ENCODE measurements at places on chromosomes 16 and 17.

GRCh38 chr17:34644941-34645550, 65.7 kb downstream of the TMEM132E start:
- DNase-seq, result no peak

DNA sequence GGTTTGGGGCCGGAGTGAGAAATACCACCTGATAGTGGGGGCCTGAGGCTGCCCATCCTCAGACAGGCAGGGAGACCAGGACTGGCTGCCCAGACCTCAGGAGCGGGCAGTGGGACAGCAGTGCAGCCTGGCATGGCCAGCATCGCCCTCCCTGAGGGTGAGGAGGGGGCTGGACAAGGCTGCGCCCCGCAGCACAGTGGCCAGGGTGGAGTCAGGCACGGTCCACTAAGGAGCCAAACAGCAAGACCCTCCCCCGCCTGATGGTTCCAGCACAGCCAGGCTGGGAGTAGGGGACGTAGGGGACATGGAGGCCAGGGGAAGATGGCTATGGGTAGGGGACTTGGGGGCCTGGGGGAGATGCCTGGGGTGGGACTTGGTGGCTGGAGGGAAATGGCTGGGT, 3.3 kb downstream of the ZNF598 start:
- DNase-seq, result no peak

DNA sequence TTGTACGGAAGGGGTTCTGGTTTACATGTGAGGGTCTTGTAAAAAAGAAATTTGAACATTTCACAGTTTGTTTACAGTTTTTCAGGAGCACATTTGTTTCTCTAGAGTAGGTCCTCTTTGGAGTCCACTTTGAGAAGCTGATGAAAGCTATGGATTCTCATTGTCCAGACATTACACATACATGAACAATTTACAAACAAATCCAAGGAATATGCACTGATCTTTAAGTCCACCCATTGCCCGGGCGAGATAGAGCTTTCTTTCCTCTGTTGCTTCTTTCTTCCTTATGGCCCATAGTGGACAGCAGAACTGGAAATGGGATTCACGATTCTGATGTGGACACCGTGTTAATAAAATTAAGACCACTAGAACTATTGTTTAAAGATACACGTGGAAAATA, 1.9 kb downstream of the DCAF7 start:
- DNase-seq, result no peak

- no peak for DNase-seq
Measured at GRCh38 chr17:45296003-45296832, 20.6 kb downstream of the MAP3K14 start.

- no peak for DNase-seq
Measured at GRCh38 chr16:81641395-81642106, 137.5 kb upstream of the PLCG2 start.

DNA sequence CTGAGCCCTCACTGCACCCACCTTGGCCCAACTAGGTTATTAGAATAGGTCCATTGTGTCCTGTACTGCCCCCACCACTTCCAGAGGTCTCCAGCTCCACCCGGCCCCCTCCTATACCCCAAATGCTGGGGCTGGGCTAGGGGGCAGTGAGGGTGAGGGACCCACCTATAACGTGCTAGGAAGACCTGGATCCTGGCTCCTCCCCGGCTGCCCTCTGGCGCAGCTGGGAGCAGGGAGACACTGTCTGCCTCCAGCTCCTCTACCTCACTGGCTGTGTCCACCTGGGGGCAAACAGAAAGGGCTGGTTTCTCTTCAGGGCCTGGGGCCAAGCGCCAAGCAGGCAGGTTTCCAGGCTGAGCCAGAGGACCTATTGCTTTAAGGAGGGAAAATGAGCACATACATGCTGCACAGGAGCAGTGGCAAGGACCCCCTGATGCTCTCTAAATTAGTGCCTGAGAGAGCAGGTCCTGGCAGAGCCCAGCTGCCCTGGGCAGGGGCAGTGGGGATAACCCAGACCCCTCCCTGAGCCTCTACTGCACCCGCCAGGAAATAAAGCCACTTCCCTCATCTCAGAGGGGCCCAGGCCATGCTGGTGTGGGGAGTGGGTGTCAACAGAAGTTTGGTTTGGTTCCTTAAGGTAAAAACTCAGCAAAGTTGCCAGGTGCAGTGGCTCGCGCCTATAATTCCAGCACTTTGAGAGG, 12.2 kb downstream of the TSPOAP1 start:
- peak; percentile 7 for DNase-seq

GRCh38 chr16:10490141-10490540, 90.3 kb downstream of the EMP2 start:
- DNase-seq, result no peak

DNA sequence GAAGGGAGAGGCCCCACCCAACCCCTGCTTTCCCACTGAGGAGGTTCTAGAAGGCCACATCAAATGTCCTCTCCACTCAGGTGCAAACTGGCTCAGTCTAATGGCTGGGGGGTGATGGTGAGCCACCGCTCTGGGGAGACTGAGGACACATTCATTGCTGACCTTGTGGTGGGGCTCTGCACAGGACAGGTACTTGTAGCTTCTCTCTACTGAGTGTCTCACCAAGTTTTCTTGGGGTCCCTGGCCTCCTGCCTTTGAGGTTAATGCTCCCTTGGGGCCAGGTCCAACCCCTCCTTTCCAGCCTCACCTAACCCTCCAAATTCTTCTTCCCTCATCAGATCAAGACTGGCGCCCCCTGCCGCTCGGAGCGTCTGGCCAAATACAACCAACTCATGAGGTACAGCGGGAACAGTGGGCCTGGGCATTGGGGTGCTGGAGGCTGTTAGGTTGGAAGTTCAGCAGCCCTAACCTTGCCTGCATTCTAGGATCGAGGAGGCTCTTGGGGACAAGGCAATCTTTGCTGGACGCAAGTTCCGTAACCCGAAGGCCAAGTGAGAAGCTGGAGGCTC, 5.7 kb downstream of the ENO3 start:
- DNase-seq, result no peak

DNA sequence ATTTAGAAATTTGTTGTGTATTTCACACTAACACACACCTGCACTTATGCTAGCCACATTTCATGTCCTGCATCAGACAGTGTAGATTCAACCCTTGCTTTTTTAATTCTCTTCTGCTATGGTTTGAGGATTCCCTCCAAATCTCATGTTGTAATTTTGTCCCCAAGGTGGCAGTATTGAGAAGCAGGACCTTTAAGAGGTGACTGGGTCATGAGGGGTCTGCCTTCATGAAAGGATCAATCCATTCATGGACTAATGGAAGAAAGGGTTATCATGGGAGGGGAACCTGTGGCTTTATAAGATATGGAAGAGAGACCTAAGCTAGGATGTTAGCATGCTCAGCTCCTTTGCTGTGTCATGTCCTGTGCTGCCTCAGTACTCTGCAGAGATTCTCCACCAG, 1032.2 kb downstream of the CDH11 start:
- DNase-seq, result no peak

DNA sequence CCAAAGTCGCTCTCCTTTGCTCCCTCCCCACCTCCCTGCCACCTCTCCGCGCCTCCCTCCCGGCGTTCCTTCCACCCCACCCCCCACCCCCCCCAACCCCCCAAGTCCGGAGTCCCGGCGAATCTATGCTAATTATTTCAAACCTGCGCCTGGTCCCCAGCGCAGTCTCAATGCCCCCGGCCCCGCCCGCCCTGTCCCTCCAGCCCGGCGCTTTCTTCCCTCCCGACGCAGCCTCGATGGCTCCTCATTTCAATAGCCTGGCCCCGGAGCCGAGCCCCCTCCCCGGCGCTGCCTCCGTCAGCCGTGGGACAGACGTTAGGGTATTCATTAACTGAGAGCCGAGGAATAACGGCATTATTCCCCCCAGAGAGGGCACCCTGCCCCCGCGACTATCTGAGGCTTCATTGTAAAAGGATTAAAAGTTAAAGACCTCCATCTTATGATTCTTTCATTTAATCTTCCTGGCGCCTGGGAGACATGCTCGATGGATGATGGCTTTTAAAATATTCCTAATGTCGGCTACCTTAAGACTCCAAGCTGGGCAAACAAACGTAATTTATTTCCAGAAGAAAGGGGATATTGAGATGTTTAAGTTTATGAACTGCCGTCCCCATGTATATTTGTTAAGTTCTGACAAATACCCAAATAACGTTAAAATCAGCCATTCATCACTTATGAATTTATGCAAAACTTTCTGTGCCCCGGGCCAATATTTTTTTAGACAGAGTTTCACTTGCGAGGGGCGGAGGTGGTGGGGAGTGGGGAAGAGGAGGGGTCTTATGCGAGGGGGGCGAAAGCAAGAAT, 3.4 kb downstream of the NOG start:
- DNase-seq, result no peak

DNA sequence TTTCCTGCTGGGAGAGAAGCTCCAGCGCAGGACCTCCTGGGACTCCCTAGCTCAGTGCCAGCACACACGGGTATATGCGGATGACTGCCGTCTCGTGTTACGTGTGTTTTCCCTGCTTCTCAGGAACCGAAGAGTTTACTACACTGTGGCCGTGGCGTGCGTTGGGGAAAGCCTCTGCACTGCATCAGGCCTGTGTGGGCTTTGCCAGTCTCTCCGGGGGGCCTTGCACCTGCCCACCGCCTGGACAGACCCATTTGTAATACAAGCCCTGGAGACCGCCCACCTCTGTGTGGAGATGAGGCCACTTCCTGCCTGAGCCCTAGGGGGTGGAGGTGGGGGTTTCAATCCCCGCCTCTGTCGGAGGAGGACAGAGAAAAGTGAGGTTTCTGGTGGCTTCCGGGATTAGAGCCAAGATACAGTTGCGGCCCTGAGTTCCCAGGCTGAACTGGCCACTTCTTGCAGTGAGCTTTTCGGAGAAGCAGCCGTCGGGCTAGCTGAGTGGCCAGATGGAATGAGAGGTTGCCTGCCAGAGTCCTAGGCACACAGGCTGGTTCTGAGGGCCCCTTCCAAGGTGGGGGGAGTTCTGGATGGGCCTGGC, 43.4 kb upstream of the GSE1 start:
- no peak for DNase-seq

DNA sequence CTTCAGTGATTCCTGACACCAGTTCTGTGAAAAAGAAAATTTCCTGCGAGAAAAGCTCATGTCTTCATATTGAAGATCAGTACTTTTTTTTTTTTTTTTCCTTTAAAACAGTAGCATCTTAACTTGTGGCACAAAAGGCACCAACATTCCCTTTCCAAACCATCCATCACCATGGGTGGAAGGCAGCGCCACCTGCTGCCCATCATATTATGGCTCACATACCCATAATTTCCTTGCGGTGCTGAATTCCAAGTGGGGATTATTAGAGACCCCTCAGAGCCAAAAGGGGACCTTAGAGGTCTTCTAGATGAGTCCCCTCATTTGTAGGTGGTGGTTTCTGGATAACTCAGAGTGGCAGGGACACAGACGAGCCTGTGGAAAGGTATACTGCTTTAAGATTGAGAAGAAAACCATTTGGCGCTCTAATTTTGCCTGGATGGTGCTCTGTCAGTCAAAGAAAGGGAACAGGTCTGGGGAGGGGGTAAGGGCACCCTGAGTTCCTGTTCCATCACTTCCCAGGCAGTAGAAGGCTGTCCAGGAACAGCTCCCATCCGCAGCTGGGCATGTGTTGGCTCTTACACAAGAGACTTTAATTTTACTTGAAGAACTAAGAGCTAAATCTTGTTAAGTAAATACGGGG, 7.9 kb upstream of the SOST start:
- no peak for DNase-seq

GRCh38 chr17:74417178-74418045, 14.5 kb upstream of the GPRC5C start:
- no peak for DNase-seq

DNA sequence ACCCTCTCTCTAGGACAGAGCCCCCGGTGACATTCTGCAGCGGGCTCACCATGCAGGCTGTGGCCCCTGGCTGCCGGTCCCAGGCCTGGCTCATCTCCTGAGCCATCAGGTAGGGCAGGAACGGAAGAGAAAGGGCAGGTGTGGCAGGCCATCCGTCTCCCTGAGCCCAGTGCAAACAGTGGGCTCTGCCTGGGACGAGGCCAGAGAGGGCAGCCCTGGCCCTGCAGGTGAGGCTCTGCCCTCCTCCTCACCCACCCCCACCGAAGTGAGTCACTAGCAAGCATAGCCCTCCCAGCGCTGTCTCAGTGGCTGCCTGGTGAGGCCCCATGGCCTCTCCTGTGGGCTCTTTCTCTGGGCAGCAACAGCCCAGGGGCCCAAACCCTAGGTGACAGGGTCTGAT, 14.5 kb downstream of the OTOP3 start:
- no peak for DNase-seq

DNA sequence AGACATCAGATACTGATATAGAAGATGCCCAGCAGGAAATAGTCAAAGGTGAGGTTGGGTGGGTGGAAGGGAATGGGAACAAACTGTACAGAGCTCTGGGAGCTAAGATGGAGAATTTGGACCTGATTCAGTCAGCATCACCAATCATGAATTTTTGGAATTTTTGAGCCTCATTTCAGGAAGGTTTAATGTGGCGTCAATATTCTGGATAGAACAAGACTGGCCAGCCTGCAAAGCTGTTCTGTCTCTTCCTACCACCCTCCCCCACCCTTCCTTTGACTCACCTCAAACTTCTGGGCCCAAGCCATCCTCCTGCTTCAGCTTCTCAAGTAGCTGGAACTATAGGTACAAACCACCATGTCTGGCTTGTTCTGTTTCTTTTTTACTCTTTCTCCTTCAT, 32.6 kb downstream of the CTCF start:
- DNase-seq, result no peak

- DNase-seq, result peak; percentile 21
Measured at GRCh38 chr17:58324056-58324408, 4.6 kb downstream of the TSPOAP1 start.

GRCh38 chr16:76854234-76854633, 336.8 kb upstream of the MON1B start:
- DNase-seq, result no peak

DNA sequence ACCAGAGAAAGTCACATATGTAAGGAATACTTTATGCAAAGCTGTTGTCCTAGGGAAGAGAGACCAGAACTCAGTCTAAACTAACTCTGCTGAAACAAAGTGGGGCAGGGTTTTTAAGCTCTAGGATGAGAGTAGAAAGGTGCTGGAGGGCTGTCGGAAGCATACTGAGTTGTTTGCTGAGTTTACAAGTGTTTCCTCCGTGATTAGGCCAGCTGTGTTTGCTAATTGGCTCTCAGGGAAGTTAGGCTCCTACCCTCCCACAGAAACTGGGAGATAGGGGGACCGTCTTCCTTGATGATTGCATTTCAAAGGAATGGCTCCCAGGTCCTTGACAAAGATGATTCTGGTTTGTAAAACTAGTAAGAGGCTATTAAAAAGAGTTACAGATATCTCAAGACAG, 24.4 kb upstream of the CRYM start:
- DNase-seq, result no peak

DNA sequence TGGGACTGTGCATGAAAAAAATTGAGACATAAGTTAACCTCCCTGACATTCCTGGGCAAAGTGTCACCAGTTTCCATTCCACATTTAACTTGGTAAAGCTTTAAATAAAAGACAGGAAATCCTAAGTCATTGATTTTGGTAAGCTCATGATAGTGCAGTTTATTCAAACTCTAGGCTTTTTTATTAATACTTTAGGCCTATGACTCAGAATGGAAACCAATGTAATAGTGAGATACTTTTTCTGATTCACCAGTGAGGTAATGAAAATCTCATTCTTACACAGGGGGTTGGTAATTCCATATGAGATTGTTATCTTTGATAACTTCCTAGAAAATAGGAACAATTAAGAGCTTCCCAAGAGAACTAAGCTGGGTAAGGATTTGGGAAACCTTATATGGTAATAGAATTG, 91.1 kb downstream of the NLK start:
- no peak for DNase-seq

GRCh38 chr16:85746460-85747215, 4.3 kb downstream of the C16orf74 start:
- DNase-seq, result peak; percentile 79

- no peak for DNase-seq
Measured at GRCh38 chr16:8505327-8505991, 84.9 kb downstream of the TMEM114 start.

Data from 8988T (cell line).